NCI-H1048 (cell line): ENCODE measurements at places on chromosomes 5 and 9.
A peak's percentile ranks its signal among the peaks of the same experiment; 100 is the strongest.

DNA sequence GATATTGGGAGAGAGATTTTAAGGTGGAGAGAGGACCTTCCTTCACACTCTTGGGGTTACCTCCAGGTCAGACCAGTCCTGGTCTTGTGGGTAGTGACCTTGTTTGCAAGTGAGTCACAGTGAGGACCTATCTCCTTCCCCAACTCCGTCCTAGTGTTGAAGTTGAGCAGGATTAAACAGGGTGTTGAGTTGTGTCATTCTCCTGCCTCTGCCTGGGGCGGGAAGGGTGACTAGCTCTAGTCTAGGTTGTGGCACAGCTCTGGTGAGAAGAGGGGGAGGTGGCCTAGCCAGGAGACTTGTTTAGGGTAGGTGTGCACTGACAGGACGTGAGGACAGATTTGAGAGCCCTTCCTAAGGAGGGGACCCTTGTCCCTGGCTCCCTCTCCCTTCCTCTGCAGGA lies 119.6 kb upstream of the PITX1 start:
- DNase-seq = no peak

- DNase-seq = no peak
Measured at GRCh38 chr9:131441441-131441840, 47.6 kb downstream of the PRRC2B start.

DNA sequence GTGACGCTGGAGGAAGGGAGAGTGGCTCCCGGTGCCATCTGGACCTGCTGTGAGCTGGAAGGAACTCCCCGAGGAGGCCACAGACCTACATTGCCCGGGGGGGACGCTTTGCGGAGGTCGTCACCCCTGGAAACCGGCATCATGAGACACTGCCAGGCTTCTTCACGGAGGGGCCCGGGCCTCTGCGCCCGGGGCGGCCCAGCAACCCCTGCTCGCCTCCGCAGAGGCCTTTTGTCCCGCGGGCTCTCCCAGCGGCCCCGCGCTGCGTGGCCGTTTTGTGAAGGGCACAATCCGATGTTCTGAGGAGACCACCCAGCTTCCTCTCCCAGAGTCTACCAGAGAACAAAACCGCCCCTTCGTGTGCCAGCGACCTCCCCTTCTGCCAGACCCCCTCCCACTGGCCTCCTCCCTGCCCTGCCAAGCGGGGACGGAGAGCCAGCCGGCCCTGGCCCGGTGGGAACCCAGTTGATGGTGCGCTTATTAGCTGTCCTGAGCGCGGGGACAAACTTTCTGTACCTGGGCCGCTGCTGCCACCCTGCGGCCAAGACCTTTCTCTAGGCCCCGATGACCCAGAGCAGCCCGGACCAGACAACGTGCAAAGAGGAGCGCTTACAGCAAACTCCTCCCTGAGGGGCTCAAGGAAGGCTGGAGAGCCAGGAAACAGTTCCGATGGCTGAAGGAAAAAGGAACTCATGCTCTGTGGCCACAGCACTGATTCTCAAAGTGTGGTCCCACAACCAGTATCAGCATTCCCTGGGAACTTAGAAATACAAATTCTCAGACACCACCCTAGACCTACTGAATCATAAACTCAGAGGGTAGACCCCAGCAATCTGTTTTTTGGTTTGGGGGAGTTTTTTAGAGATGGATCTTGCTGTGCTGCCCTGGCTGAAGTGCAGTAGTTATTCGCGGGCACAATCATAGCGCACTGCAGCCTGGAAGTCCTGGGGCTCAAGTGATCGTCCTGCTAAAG lies 86.7 kb downstream of the SLC1A3 start:
- DNase-seq = no peak

DNA sequence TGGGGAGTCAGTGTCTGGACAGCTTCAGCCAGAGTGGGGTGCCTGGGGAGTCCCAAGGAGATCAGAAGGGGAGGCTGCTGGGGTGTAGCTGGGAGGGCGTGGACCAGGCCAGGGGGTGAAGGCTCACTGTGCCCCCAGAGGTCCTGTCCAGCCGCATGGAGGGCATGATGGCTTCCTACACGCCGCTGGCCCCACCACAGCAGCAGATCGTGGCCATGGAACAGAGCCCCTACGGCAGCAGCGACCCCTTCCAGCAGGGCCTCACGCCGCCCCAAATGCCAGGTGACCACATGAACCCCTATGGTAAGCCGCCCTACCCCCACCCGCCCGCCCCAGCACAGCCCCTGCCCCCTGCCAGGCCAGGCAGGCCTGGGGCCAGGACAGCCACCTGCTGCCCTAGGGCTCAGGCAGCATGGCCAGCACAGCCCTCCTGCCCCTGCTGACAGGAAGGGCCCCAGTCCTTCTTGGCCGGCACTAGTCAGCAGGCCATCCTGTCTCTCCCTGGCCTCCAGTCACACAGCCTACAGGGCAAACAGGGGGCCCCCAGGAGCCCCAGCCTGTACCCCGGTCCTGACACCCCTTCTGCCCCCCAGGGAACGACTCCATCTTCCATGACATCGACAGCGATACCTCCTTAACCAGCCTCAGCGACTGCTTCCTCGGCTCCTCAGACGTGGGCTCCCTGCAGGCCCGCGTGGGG lies 82.1 kb downstream of the LMX1B start:
- no peak for DNase-seq

DNA sequence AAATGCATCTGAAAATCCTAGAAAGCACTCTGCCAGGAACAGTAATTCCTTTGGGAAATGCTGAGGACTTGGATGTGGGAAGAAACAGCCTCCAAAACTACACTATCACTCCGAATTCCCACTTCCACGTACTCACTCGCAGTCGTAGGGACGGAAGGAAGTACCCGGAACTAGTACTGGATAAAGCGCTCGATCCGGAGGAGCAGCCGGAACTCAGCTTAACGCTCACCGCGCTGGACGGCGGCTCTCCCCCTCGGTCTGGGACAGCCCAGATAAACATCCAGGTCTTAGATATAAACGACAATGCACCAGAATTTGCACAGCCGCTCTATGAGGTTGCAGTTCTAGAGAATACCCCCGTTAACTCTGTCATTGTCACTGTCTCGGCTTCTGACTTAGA lies 786 bp downstream of the PCDHB3 start:
- no peak for DNase-seq

DNA sequence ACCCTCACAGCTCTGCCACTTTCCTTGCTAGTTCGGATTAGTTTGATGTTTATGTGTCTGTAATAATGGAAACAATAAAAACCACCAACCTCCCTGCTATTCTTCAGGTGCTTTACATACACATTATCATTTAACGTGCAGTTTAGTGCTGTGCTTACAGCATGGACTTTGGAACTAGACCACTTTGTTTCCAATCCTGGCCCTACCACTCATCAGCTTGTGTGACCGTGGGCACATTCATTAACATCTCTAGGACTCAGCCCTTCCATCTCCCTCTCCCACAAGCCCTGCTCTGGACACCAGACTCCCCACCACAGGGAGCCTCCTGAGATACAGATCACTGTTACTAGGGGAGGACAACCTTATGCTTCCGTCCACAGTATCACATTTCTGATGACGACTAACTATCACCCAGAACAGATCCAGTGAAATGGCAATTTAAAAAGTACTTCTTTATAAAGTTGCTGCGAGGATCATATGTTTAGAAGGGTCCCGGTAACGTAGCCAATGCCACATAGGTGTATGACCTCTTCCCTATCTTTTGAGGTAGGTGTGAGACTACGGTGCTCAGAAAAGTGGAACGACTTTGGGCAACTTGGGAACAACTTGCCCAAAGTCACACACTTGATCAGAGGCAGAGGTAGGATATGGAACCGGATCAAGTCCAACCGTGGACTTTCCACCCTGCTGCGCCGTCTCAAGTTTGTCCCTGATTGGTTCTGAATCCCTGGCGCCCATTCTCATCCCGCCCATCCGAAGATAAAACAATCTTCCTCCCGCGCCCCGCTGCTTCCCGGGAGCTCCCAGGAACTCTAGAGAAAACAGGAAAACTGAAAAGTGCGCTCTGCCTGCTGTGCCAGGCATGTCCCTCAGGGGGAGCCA lies 132.4 kb upstream of the NIPBL start:
- peak; percentile 63 for DNase-seq

DNA sequence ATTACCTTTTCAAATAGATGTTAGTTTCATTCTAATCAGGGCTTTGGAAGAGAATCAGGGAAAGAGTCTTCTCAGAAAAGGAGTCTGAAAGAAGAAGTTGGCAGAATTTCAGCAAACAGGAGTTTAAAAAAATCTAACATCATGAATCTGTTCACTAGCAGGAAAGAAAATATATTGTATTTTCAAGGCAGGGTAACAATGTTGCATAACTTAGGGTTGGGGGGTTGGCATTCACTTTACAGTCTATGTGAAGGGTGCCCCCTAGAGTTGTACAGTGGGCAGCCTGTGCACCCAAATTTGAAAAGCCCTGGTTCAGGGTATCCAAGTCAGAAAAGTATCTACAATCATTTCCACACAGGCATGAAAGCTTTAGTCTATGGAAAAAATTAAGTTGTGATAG lies 348.4 kb upstream of the SLC30A5 start:
- no peak for DNase-seq

GRCh38 chr9:137244486-137245449 lies 3.7 kb downstream of the TUBB4B start:
- DNase-seq = no peak

GRCh38 chr9:750249-750967 lies 91.1 kb upstream of the DMRT1 start:
- DNase-seq = no peak

- DNase-seq = no peak
Measured at GRCh38 chr9:81389569-81389993, 299.8 kb downstream of the TLE1 start.

DNA sequence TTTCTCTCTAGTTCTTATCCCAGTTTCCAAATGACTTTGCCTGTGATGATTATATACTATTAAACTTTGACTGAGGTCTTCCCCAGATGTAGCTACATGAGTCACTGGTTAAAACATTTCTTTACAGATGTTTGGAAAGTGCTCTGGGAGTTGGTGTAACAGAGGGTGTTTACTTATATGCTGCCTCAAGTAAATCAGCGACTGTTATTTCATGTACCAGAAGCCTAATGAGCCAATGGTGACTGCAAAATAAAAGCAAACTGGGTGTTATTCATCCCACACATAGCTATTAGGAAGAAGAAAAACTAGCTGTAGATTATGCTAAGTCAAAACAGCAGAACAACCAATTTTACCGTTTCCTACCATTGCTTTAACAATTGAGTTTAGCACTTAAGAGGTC lies 929.7 kb upstream of the SEMA6A start:
- no peak for DNase-seq

DNA sequence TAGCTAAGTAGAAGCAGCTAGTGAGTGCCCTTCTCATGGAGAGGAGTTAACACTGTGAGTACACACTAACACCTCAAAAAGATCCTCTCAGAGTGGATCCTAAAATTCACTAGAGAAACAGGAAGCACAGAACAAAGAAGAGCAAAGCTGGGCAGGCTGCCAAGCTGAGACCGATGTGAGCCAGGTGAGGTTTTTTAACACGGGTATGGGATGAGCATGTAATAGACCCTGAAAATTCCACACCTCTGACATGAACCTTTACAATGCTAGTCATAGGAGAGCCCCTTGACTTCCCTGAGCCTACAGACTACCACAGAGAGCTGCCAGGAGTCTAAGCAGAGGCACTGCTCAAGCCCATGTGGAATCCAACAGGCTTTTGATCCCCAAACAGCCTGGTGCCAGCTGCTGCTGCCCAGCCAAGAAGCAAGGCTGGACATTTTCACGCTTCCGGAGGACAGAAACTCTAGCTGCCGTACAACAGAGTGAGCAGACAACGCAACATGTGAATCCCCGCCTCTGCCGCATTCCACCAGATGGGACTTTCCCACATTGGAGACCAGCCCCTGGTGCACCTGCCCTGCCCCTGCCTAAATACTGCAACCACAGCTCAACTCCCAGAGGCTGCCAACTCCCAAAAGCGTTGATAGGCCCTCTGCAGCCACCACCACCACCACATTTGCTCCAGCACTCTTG lies 280.8 kb downstream of the CDH10 start:
- DNase-seq = no peak

DNA sequence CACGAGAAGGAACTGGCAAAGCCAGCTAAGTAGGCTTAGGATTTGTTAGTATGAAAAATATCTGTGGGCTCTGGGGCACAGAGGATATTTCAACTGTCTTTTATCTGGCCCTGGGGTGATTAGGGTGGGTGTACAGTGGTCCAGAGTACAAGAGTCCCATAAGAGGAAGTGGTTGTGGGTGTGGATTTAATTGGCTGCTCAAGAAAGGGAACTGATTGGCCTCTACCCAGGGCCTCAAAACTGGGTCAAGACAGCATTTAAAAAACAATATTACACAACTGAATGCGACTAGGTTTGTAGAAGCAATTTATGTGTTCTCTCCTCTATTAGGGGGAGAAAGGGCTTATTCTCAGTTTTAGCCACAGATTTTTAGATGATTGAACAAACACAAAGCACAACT lies 1353.4 kb upstream of the WWC1 start:
- DNase-seq = no peak

- no peak for DNase-seq
Measured at GRCh38 chr9:98922721-98923435, 20.8 kb upstream of the COL15A1 start.

- no peak for DNase-seq
Measured at GRCh38 chr9:69999315-69999714, 44.3 kb upstream of the MAMDC2 start.

- DNase-seq = no peak
Measured at GRCh38 chr5:123367739-123368138, 55.5 kb downstream of the CEP120 start.

GRCh38 chr5:25500635-25501034 lies 855.9 kb upstream of the CDH10 start:
- DNase-seq = no peak

- DNase-seq = no peak
Measured at GRCh38 chr9:20253635-20254034, 368.7 kb downstream of the MLLT3 start.

DNA sequence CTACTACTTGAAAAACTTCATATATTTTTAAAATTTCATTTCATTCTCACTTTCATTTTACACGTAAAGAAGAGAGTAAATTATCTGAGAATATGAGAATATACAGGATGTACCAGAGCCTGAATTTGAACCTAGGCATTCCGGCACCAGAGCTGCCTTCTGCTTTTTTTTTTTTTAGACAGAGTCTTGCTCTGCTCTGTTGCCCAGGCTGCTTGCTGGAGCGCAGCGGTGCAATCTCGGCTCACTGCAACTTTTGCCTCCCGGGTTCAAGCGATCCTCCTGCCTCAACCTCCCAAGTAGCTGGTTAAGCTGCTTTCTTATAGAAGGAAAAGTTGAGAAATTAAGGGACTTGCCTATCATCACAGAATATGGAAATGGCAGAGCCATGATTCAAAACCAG lies 540.1 kb downstream of the EBF1 start:
- DNase-seq = no peak

DNA sequence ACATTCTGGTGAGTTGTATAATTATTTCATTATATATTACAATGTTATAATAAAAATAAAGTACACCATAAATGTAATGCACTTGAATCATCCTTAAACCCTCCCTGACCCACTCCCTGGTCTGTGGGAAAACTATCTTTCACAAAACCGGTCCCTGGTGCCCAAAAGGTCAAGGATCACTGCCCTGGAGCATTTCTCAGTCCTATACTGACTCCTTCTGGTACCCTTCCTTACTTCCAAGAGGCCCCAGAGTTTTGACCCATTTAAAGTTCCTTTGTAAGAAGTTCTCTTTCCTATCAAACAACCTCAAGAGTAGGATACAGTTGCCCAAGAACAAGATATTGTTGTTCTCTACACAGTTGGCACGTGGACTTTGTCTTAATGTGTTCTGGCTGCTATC lies 88.9 kb upstream of the TRPM3 start:
- no peak for DNase-seq
